ENCODE measurements at places on chromosomes 1 and 21.

GRCh38 chr1:234969581-234970400, 158.8 kb downstream of the TOMM20 start:
- peak; percentile 48 for DNase-seq

- DNase-seq: no peak
These were observed 668.4 kb downstream of the KCNT2 start for GRCh38 chr1:195939844-195940243.

DNA sequence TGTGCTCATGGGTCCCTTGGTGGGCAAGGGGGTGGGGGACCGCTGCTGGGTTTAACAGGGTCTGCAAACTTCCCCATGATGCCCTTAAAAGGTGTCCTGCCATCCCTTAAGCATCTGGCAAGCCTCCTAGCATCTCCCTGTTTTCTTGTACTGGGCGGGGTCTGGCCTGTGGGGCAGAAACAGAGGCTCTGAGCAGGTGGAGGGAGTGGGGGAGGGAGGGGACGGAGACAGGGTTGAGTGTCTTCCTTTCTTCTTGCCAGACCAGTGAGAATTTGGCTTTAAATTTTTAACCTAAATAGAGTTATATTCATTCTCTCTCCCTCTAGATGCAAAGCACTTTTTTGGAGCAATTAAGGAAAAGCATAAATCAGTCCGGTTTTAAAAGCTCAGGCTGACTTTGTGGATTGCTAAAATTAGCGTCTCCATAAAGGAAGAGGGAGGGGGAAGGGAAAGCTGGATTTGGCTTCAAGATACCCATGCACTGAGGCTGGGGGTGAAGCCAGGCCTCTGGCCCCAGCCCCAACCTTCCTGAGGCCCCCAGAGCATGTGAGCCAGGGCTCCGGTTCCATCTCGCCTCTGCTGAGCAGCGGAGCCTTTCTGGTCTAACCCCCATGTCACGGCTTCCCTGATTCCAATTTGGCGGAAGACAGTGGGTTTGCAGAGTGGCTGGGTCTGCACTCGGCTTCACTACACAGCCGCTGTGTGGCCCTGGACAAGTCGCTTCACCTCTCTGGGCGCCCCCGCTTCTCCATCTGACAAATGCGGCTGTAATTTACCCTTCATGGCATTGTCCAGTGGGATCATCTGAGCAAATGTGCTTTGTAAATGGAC, 25.3 kb downstream of the IGSF21 start:
- no peak for DNase-seq

- no peak for DNase-seq
These were observed 59.6 kb downstream of the ATP6V1G3 start for GRCh38 chr1:198480876-198481275.

GRCh38 chr1:92376345-92376744, 77.5 kb downstream of the RPAP2 start:
- DNase-seq: no peak

GRCh38 chr1:242890192-242890741, 364.8 kb downstream of the CEP170 start:
- no peak for DNase-seq

- no peak for DNase-seq
These were observed 893.5 kb downstream of the LTN1 start for GRCh38 chr21:28099001-28099705.

- no peak for DNase-seq
These were observed at the start of gene CYP2J2 for GRCh38 chr1:59926381-59927123. CYP2J2 (minus strand) TSS chr1:59926773; CDS start chr1:59926746, 27 bp downstream.

GRCh38 chr1:2384941-2385481, 6.3 kb downstream of the MORN1 start:
- no peak for DNase-seq

- no peak for DNase-seq
These were observed 109.3 kb downstream of the TNFSF18 start for GRCh38 chr1:172941471-172941870.

GRCh38 chr21:43274946-43275310, 106.1 kb downstream of the CRYAA start:
- DNase-seq: no peak

GRCh38 chr1:199029855-199030254, 391.0 kb downstream of the PTPRC start:
- no peak for DNase-seq

- DNase-seq: no peak
These were observed 58.2 kb downstream of the ITSN1 start for GRCh38 chr21:33700491-33700890.

DNA sequence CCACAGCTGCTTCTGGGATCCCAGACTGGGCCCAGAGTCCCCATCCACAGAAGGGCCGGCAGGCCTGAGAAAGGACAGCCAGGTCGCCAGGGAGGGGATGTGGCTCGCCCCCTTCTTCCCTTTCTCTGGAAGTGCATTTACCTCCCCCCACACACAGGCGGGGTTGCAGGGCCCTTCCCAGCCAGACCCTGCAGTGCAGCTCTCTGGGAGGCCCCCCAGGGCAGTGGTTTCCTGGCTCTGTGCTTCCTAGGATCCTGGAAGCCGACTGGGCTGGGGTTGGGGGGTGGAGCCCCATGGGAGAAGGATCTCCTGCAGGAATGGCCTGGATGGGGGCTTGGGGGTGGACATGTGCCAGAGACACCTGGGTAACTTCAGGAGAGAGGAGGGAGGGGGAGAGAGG, 4.2 kb upstream of the COL6A1 start:
- DNase-seq: no peak

GRCh38 chr1:198018529-198018928, 101.4 kb downstream of the LHX9 start:
- DNase-seq: no peak

- DNase-seq: no peak
These were observed 208.4 kb upstream of the CAMK1G start for GRCh38 chr1:209375097-209375496.

DNA sequence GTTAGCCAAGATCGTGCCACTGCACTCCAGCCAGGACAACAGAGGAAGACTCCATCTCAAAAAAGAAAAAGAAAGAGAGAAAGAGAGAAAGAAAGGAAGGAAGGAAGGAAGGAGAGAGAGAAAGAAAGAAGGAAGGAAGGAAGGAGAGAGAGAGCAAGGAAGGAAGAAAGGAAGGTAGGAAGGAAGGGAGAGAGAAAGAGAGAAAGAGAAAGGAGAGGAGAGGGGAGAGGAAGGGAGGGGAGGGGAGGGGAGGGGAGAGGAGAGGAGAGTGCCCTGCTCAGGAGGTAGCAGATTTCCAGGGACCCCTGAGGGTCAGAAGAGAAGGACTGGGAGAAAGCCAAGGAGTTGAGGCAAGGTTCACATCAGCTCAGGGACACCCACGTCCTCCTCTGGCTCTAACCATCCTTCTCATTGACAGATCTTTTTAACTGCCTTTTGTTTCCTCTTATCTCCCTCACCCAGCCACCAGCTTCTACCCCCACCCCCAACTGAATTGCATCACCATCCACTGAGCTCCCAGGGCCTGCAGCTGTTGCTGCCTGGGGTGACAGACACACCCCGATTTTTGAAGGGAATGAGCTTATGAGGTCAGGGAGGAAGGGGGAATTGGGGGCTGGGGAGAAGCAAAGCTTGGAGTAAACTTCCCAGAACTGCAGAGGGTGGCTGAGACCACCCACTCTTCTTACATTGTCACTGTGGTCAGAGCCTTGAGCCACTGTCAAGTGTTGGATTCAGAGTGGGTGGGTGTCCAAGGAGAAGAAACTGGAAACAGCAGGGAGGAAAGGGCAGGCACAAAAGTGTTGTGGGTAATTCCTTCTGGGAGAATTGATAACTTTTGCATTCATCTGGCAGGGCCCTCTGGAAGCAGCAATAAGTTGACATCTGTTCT, 91.6 kb downstream of the GLUL start:
- DNase-seq: no peak

GRCh38 chr1:219296430-219297355, 123.0 kb downstream of the LYPLAL1 start:
- DNase-seq: no peak

DNA sequence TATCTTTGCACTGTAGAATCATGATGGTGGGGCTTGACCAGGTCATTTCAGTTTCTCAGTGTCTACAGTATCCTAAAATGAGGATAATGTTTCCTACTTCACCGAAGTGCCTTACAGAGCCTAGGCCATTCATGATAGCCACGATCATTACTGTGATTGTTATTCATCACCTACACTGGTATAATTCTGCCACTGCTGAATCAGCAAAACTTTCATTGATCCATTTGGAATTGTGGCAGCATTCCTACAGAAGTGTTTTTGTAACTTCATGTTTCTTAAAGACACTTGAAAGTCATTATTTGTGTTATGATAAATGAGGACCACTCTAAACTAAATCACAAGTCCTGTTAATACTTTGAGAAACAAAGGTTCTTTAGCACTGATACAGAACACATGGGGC, 6.0 kb upstream of the PLPPR5 start:
- DNase-seq: no peak

- no peak for DNase-seq
These were observed 56.2 kb upstream of the PARP1 start for GRCh38 chr1:226463925-226464586.

GRCh38 chr1:94925004-94925403, 1.9 kb downstream of the CNN3 start:
- no peak for DNase-seq

DNA sequence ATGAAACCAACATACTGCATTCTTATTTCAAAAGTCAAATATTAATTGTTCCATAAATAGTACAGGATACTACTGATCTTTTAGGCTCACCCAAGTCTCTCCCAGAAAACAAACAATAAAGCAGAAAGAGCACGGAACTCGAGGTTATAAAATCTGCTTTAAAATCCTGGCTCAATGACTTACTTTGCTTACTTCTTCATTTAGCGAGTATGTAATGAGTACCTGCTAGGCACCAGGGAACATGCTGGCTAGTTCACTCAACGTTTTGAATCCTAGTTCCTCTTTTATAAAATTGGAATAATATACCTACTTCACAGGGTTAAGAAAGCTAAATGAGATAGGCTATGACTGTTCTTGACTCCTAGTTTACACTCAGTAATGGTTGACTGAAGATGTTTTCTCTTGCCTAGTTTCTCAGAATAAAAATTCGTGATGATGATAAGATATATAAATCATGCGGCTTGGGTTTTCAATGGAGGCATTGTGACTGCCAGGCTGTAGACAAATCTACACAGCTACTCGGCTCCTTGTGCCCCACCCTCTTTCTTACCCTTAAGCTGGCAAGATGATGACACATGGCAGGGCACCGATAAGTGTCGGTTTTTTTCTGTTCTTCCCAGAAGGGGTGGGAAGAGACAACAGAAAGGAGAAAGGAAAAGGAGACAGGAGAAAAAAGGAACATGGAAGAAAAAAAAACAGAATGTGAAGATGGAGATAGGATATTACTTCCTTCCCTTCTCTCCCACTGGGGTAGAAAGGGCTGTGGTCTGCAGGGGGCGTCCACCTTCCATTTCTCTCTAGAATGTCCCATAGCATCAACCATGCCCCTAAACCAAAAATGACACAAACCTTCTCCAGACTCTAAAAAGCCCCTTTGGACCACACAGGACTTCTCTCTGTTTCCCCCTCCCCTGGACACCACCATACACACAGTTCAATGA, 507.1 kb downstream of the SMYD3 start:
- DNase-seq: no peak

- no peak for DNase-seq
These were observed 9.8 kb downstream of the JUN start for GRCh38 chr1:58774027-58774426.

DNA sequence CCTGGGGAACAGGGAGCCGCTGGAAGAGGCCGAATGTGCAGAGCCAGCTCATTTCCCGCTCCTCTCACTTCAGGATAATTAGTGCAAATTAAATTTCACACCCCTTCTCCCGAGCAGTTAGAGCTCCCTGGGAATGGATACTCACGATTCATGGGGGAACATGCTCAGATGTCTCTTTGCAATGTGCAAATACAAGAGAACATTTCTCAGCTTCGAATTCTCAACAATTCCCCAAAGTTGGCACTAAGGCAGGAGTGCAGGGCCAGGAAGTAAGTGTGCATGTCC, 54.9 kb downstream of the CAMK2N1 start:
- no peak for DNase-seq

DNA sequence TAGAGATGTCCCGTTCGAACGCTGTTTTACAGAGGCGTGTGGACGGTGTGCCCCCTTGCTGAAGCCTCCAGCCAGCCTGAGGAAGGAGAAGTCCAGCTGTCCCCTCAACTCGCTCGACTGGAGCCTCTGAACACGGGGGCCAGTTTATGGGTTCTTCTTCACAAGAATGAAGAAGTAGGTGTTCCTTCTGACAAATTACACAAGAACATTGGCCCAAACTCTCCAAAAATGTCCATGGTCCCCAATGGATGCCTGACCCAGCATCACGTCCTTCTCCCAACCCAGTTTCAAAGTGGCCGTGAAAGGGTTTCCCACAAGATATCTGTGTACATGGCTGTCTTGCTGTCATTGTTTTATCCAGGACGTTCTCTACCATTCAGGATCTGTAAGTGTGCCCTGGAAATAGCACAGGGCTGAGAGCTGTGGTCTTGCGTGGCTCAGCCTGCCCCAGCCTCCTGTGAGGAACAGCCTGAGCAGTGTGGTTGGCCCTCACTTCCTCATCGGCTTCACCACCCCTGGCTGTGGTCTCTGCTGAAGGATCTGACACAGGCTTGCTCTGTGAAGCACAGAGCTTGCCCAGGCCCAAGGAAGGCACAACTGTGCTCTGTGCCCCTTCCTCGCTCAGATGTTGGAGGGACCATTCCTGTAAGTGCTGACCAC, 1.0 kb upstream of the S100B start:
- no peak for DNase-seq

DNA sequence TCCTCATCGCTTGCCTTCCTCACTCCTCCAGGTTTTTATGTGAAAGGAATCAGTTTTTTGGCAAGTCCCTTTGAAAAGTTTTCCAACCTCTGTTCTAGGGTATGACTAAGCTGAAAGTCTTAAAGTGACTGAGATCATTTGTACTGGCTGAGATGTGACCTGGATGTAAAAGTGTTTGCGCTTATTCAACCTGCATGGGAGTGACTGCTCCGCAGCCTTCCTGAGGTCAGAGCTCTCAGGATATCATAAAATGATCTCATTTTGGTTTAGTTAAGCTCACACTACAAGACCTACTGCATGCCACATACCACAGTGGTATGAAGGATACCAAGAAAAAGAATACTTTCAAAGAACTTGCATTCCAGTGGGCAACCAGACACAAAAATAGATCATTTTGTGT, 29.8 kb upstream of the TADA1 start:
- DNase-seq: no peak

GRCh38 chr1:47755101-47755990, 241.8 kb downstream of the TRABD2B start:
- no peak for DNase-seq
